ENCODE measurements at places on chromosomes 12 and 14. TPM values are rescaled to one million over a fixed set of nuclear protein-coding genes. Genes with fewer than 3 reads are reported as not detected.

Gene HOXC10
- 2.5 TPM for total RNA-seq

Gene EXOC3L4
- total RNA-seq: 1.0 TPM

Gene EPYC
- total RNA-seq: not detected

Gene KRT82
- not detected for total RNA-seq

Gene SLC15A4
- total RNA-seq: 19.3 TPM

Gene AKAP5
- total RNA-seq: 0.68 TPM

Gene KRT81
- 3,561 TPM for total RNA-seq

Gene HOXC4
- 3.5 TPM for total RNA-seq

Gene VDR
- 3.2 TPM for total RNA-seq

Gene RASSF9
- total RNA-seq: 0.67 TPM

Gene FGF23
- total RNA-seq: not detected

Gene KCNJ8
- 0.18 TPM for total RNA-seq

Gene SLCO1B1
- 0.26 TPM for total RNA-seq

Gene SOX5
- total RNA-seq: not detected

Gene IFNG-AS1
- total RNA-seq: not detected

Gene KRT2
- total RNA-seq: not detected

Gene RBP5
- total RNA-seq: not detected

Gene ADCY4
- total RNA-seq: not detected

Gene TMEM132C
- not detected for total RNA-seq

Gene LTBP2
- 8.3 TPM for total RNA-seq

Gene C12orf54
- not detected for total RNA-seq

Gene HELB
- total RNA-seq: 1.5 TPM

Gene AMN
- 0.21 TPM for total RNA-seq

Gene KIAA0586
- 8.8 TPM for total RNA-seq

Gene MMP19
- total RNA-seq: 0.24 TPM

Gene MANSC1
- 4.3 TPM for total RNA-seq

Gene CGRRF1
- 16.5 TPM for total RNA-seq

Gene HOTAIR
- total RNA-seq: 0.23 TPM

Gene LRRIQ1
- 1.3 TPM for total RNA-seq

Gene REC8
- 2.6 TPM for total RNA-seq

Gene ACSM4
- total RNA-seq: not detected

Gene CCDC196
- total RNA-seq: not detected

Gene OTOGL
- not detected for total RNA-seq

Gene ESR2
- 0.08 TPM for total RNA-seq

Gene PPFIBP1
- 23.2 TPM for total RNA-seq

Gene KANSL2
- total RNA-seq: 30.4 TPM
